Skin of body (tissue), 3 donors: ENCODE measurements at places on chromosomes 6 and 20. TPM values are rescaled to one million over a fixed set of nuclear protein-coding genes. Genes with fewer than 3 reads are reported as not detected.

Gene RIOK1
- 24.8 TPM for total RNA-seq

Gene RAET1L
- 2.8 TPM for total RNA-seq

DNA sequence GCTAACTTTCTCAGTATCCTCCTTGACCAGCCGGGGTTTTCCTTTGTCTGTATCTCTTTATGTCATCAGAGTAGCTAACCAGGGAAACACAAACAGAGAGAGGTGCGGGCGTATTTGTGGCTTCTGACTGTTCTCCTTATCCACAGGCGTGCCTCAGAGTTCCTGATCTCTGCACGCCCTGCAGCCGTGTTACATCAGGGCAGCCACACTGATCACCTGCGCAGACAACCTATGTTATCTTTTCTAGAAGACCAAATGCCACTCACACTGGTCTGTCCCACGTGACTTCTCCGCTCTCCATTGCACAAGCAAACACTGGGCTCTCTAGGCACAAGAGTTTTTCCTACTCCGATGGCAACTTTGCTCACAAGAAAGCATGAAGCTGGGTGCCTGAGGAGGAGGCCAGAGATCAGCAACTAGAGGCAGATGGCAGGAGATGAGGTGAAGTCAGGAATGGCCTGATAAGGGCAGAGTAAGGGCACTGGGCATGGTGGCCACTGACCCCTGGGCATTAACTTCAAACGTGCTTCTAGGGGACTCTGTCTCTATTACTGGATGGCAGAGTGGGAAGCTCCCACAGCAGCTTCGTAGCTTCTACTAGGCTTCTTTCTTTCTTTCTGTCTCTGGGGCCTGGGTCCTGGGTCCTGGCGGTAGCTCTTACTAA lies 4.5 kb downstream of the PDE10A start:
- no peak for DNase-seq

- no peak for DNase-seq
Measured at GRCh38 chr20:31475472-31476293, 595 bp downstream of the REM1 start.

DNA sequence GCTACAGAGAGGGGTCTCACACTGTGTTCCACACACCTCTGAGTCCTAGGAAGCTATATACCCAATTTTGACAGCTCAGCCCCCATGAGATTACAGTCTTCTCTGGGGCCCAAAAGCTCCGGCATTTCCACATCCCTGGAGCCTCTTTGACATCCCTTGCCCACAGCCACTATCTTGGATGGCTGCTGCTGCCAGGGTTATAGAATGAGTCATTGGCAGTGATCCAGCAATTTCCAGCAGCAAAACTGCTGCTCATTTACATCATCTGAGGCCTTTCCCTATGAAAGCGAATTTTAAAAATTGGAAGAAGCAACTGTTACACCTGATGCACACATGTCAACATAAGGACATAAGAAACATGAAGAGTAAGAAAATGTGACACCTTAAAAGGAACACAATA lies 590.7 kb downstream of the MEI4 start:
- no peak for DNase-seq

Gene POM121L2
- total RNA-seq = not detected

Gene PBOV1
- not detected for total RNA-seq

GRCh38 chr6:110646951-110647910 lies 168.0 kb downstream of the CDK19 start:
- DNase-seq = no peak

Gene ZNF184
- total RNA-seq = 12.6 TPM

GRCh38 chr6:95676011-95676628 lies 98.8 kb downstream of the MANEA start:
- DNase-seq = no peak

DNA sequence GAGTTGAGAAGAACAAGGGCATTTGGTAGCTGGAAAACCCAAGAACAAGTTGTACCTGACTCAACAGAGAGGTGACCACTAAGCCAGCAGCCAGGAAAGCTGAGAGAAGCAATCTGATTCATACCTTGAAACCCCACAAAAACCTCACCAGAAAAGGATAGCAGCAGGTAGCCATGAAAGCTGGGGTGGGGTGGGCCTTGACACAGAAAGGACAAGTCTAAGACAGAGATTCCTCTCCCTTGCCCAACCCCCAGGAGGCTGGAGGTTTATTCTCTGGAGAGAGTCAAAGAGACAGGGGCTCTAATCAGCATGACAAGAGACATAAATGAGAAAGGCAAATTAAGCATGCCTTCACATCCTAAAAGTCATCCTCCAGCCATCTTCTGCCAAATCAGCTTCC lies 151.7 kb upstream of the DST start:
- no peak for DNase-seq

Gene NR2E1
- not detected for total RNA-seq
